ENCODE measurements at places on chromosomes 1 and 21.

DNA sequence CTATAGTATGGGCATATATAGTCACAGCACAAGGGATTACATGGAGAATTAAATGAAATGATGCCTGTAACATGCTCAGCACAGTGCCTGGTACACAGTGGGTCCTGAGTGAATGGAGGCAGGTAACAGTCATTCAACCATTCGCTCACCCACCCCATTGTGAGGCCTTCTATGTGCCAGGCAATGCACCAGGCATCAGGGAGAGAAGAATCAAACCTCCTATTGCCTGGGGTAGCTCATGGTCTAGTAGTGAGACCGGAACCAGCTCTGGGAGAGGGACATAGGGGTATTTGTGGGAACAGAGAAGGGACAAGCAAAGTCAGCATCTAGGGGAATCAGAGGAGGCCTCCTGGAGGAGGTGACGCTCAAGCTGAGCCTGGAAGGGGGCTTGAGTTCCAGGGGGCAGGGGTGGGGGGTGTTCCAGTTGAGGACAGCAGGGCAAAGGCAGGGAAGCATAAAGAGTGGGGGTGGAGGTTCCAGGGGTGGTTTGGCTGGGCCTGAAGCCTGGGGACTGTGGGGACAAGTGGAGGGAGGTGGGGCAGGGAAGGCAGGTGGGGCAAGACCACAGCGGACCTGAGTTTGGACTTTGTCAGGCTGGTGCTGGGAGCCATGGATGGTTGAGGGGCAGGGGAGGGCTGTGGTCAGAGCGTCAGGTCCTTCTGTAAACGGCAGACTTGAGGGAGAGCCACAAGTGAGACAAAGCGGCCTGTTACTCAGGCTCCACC lies 591.6 kb downstream of the PTPRU start:
- DNase-seq = no peak

DNA sequence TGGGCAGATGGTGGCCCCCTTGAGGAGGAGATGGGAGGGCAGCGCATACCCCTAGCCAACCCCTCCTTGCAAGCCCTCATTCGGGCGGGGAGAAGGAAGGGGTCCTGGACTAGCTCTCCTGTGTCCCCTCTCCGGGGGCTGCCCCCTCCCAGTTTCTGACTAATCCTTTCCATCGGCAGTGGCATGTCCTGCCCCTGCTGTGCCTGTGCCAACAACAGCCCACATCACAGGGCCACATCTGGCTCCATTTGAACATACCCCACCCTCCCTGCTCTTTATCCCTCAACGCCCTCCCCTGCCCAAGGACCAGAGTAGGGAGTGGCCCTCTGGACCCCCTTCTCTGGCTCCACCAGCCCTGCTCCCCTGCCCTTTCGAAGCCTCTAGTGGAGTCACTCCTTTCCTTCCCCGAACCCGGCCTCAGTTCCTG lies 11.0 kb upstream of the LMNA start:
- DNase-seq = no peak

GRCh38 chr21:30714946-30715345 lies 3.6 kb downstream of the KRTAP21-3 start:
- DNase-seq = no peak

- DNase-seq = no peak
These were observed 111.1 kb downstream of the CASZ1 start for GRCh38 chr1:10685196-10685807.

GRCh38 chr1:6426972-6427350 lies 2.4 kb downstream of the ESPN start:
- DNase-seq = no peak

GRCh38 chr1:197063212-197063611 lies 3.8 kb downstream of the F13B start:
- DNase-seq = no peak

- no peak for DNase-seq
These were observed 11.0 kb upstream of the FCGR2A start for GRCh38 chr1:161494091-161494735.

- no peak for DNase-seq
These were observed 413.4 kb downstream of the DSCAM start for GRCh38 chr21:40433538-40433937.

- DNase-seq = no peak
These were observed 11.4 kb upstream of the SLAMF1 start for GRCh38 chr1:160658162-160658813.

- no peak for DNase-seq
These were observed 108.0 kb downstream of the HMGB4 start for GRCh38 chr1:33971913-33972312.

- DNase-seq = no peak
These were observed 89.1 kb downstream of the ATF6 start for GRCh38 chr1:161855260-161855659.

DNA sequence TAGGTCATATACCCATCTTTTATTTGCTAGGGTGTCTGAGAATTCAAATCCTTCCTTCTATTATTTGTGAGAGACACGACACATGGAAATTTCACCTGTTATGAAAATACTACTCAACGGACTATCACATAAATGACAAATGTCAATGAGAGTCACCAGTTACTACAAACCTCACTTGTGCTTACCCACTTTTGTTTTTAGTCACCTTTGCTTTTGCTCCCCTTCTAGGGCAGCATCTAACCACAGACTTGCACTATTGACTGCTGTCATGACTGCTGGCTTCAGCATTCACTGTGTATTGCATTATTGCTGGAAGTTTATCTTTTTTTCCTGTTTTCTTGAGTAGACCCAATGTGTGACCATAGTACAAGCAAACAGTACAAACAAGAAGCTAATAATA lies 1048.0 kb downstream of the PLA2G4A start:
- DNase-seq = no peak

- no peak for DNase-seq
These were observed 37.0 kb downstream of the ZBTB8B start for GRCh38 chr1:32501865-32502264.

GRCh38 chr1:110951161-110951560 lies 12.6 kb downstream of the LRIF1 start:
- DNase-seq = no peak

DNA sequence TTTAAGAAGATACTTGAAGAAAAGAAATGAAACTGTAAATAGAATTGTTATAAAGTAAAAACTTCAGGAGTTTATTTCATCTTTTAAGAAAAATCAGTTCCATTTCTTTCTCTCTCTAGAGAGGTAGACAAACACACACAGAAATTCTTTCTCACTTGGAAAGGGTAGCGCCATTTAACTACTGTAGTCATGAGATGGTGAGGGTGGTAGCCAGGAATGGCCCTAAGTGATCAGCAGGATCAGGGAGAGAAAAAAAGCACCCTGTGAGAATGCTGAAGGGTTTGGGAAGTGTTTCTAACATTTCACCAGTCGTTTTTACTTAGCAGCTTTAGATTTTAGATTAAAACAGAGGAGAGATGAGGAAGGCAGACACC lies 205.7 kb upstream of the RUNX1 start:
- no peak for DNase-seq

DNA sequence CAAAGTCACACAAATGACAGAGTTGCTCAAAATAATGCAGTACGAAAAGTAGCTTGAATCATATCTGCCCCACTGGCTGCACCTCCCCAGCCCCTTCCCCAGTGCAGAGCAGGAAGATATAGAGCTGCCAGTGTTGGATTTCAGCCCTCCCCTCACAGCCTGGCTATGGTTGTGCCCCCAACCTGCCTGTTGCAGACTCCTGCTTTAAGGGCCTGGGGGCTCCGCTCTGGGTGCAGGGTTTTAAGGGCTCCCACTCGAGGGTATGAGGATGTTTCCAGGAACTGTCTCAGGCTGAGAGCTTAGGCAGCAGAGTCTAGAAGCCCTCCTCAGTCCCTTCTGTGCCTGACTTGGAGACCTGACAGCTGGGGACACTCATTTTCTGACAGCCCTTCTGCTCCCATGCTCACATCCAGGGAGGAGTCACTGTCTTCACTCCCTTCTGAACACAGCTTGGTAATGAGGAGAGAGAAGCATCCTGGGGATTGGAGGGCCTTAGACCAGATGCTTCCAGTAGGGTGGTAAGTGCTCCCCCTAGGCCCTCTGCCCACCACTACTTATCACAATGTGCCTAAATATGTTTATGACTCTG lies 4.6 kb downstream of the S100A9 start:
- DNase-seq = peak; percentile 20

GRCh38 chr1:183101841-183102276 lies 78.6 kb downstream of the LAMC1 start:
- no peak for DNase-seq

GRCh38 chr1:75115654-75116053 lies 18.5 kb upstream of the LHX8 start:
- DNase-seq = no peak

GRCh38 chr1:206898089-206898914 lies 1.1 kb downstream of the IL24 start:
- DNase-seq = no peak

GRCh38 chr1:96533820-96534219 lies 187.8 kb upstream of the PTBP2 start:
- DNase-seq = no peak

- no peak for DNase-seq
These were observed 28.5 kb downstream of the TUFT1 start for GRCh38 chr1:151568626-151569088.

GRCh38 chr1:246215510-246215903 lies 291.6 kb downstream of the SMYD3 start:
- no peak for DNase-seq

DNA sequence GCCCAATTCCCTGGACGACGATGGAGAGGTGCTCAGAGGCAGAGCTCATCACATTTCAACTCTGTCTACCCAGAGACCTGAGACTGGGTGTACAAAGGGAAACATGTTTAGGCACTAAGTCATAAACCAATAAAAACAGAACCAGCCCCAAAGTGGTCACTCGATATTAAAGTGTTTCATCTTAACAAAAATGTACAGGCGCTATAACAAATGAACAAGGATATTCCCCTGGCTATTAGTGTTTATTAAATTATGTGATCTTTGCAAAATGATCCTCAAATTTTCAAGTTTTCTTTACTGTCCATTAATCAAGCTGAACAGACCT lies 43.6 kb downstream of the NPHP4 start:
- DNase-seq = no peak

DNA sequence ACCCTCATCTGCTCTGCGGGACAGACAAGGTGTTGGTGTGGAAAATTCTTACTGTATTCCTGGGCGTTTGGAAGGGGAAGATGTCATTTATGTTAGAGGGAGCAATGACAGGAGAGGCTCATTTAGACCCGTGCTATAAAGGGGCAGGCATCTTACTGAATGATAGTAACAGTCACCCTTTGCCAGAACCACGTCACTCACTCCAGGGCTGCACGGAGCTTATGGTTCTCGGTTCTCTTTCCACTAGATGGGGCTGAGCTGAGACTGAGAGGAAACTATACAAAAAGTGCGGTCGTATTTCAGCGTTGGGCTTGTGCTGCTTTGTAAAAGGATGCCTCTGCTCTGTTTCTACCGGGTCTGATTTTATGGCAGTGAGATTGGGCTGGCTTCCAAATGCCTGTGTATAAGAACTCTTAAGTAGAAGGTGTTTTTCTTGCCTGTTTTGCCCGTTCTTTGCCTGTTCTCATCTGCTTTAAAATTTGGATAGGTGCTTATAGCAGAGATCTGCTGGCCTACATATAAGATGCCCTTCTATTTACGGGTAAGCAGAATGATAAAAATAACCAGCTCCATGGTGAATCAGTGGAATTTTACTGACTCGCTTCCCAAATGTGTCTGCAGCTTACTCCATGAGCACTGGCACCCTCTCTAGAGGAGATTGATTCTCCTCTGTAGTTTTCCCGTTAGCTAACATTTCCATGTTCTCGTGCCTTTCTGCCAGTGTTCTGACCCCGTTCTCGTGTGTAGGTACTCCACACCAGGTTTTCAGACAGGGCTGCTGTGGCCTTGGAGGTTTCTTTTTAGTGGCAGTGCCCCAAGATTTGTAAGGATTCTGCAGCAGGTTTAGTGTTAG lies 55.9 kb downstream of the MRPS6 start:
- DNase-seq = peak; percentile 82

DNA sequence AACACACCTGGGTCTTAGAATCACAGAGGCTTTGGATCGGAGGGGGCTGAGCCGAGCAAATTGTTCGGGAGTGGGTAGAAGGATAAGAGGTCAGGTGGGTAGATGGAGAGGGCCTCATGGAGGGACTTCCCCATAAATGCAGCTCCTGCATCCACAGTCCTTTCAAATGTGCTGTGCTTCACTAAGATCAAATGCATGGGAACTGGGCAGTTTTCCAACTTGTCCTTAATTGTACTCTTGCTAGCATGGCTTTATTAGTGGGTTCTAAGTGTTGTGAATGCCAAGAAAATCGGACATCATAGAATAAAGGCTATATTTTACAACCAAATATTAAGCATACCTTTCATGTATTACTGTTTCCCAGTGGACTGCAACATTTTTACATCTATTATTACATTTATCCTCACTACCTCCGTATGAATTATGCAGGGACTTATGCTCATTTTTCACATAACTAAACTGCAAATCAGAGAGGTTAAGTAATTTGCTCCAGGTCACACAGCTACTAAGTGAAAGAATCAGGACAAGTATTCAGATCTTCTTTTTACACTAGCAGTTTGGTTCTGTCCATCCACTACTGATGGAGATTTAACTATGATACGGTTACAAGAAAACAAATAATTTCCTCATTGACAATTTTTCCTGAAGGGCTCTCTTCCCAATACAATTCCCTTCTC lies 174.5 kb upstream of the RUNX1 start:
- DNase-seq = no peak

- DNase-seq = no peak
These were observed 2.9 kb downstream of the PAX7 start for GRCh38 chr1:18633422-18634155.

- DNase-seq = no peak
These were observed 12.2 kb downstream of the TOR1AIP2 start for GRCh38 chr1:179865377-179865776.

DNA sequence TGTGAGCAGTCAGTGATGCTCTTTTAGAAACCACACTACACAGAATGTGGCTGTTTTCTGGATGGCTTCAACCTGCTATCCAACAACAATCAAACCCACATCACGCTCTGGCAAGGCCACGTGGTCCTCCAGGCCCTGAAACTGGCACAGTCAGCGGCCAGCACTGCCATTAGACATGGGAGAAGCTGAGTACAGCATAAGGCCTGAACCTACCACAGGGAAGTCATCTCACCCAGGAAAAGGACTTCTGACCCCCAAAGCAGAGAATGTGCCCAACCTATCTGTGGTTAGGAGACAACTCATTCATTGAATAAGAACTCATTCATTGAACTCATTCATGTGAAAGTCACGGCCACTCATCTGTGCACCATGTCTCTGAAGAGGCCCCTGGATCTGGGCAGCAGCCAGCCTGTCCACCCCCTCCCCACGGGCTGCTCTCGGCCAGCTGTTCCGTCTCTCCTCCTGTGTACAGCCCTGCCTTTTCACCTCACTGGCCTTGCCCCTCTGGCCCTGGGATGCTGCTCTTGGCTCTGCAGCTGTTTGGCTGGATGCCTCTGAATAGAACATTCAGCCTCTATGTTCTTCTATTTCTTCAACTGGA lies 41.1 kb downstream of the C1orf198 start:
- no peak for DNase-seq

DNA sequence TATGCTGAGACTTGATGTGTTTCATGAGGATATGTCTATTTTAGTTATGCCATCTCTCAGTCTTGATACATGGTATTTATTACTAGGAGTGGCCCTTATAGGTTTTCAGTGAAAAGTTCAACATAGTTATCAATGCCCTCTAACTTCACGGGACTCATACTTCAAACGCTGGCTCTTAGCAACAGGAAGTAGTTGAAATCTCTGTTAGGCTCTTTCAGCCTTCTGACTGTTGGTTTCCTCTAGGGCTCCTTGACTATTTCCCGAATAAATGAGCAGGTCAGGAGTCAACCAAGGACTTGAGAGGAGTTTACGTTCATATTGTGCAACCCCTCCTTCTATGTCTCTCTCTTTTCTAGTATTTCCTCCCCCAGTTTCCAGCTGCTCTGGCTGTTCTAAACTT lies 141.8 kb downstream of the RGS7 start:
- no peak for DNase-seq

GRCh38 chr1:90189889-90190288 lies 195.0 kb downstream of the ZNF326 start:
- no peak for DNase-seq
